ENCODE measurements at places on chromosomes 4 and X.

- no peak for DNase-seq
These were observed 7.3 kb downstream of the XK start for GRCh38 chrX:37692918-37693317.

- DNase-seq, result no peak
These were observed 2.0 kb upstream of the ZDHHC9 start for GRCh38 chrX:129845616-129846190.

DNA sequence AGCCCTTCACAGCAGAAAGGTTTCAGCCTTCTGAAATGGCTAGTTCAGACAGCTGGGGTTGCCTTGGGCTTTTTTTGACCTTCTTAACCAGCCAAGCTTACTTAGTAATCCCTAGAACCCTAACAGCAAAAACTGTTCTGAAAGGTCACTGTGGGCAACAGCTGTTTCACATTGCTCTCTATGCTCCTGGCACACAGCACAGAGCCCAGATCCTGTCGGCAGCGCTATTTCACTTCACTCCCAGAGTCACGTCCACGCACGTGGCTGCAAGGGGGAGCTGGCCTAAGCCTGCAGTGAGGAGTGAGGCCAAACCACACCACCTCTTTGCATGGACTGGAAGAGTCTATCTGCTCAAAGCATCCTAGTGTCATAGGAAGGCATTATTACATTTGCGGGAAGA is 32.0 kb upstream of the STS start:
- DNase-seq, result peak; percentile 76

DNA sequence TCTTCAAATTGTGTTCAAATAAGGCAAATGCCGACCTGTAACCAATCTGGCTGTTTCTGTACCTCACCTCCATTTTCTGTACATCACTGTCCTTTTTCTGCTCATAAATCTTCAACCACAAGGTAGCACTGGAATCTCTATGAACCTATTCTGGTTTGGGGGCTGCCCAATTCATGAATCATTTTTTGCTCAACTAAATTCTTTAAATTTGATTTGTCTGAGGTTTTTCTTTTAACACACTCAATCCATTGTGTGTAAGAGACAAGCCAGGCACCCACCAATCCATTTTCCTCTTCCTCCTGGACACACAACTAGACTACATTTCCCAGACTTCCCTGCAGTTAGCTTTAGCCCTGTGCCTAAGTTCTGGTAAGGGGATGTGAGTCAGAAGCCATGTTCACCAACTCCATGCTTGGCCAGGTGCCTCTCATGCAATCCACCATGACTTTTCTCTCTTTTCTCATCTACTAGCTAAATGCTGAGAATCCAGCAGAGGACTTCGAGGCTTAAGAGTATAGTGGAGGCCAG is 193.2 kb upstream of the KLF3 start:
- DNase-seq, result no peak

DNA sequence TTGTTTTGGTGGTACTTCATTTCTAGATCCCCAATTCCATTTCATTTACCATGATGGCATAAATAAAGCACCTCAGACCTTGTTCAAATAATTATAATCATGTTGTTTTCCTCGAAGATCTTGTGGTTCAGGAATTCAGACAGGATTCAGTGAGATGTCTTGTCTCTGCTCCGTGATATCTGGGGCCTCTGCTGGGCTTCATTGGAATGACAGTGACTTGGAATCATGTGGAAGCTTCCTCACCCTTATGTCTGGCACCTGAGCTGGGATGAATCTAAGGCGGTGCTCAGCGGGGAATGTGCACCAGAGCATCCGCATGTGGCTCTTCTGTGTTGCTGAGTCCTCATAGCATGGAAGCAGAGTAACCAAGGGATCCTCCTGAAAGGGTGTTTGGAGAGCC is 132.2 kb downstream of the VEGFC start:
- DNase-seq, result no peak

DNA sequence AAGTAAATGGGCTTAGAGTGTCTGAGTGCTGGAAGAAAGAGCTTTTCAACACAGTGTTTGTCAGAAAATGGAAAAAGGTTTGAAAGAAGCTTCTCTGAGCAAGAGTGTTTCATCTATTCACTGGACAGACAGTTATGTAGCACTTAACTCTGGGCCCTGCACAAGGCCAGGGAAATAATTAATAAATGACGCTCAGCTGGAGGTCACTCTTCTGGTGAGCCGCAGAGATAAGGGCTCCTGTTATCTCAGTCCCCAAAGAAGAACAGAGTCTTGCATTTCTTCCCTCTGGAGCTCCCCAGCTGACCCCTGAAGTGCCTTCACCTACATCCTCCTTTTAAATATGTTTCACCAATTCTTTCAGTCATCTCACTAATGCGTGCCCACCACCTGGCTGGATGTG is 90.4 kb downstream of the SLC16A2 start:
- DNase-seq, result no peak

- DNase-seq, result no peak
These were observed 8.1 kb upstream of the TBC1D25 start for GRCh38 chrX:48531358-48531959.

GRCh38 chr4:118799231-118799942 is 36.5 kb downstream of the SEC24D start:
- DNase-seq, result no peak

DNA sequence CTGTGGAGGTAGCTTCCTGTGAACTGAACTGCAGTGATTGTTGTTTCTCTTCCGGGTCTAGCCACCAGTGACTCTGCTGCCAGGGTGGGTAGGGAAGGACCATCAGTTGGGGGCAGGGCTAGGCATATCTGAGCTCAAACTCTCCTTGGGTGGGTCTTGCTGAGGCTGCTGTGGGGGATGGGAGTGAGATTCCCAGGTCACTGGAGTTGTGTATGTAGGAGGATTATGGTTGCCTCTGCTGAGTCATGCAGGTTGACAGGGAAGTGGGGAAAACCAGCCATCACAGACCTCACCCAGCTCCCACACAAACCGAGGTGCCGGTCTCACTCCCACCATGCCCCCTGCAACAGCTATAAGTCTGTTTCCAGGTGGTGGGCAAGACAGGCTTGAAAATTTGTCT is 1937.8 kb downstream of the PCDH7 start:
- DNase-seq, result no peak

DNA sequence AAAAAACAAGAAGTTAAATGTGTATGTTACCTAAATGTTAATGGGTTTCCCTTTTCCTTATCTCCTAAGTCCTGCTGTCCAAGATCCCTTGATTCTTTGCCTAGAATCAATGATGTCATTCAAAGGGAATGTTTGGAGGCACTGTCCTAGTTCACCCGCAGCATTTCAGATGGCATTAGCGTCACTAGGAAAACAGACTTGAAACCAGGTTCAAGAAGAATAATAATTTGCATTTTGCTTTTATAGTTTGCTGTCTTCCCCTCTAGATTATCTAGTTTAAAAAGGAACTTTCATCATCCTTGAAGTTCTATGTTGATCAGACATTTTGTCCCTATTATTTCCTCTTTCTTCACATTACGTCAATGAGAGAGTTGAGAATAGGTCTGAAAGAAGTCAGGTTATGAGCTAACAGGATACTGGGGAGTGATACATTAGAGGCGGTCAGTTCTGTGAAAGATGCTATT is 234.1 kb upstream of the PGRMC2 start:
- DNase-seq, result no peak

- DNase-seq, result no peak
These were observed 194.9 kb upstream of the RPS6KA3 start for GRCh38 chrX:20461576-20461975.

Measured in GM12864 (cell line).